ENCODE measurements at places on chromosomes 13 and 19. TPM values are rescaled to one million over a fixed set of nuclear protein-coding genes. Genes with fewer than 3 reads are reported as not detected.

- no peaks in the 10 kb centered on the region for H3K4me1 ChIP-seq
- H3K4me3 ChIP-seq = no peak overlapping the region
- H3K27me3 ChIP-seq = peaks cover 10% of the 10 kb centered on the region
- no peaks in the 10 kb centered on the region for H3K36me3 ChIP-seq
- DNase-seq = no peak
- H3K27ac ChIP-seq = no peak overlapping the region
These were observed 1.5 kb upstream of the PCDH20 start for GRCh38 chr13:61417086-61417570.

CPT1C gene
- not detected for polyA plus RNA-seq

DNA sequence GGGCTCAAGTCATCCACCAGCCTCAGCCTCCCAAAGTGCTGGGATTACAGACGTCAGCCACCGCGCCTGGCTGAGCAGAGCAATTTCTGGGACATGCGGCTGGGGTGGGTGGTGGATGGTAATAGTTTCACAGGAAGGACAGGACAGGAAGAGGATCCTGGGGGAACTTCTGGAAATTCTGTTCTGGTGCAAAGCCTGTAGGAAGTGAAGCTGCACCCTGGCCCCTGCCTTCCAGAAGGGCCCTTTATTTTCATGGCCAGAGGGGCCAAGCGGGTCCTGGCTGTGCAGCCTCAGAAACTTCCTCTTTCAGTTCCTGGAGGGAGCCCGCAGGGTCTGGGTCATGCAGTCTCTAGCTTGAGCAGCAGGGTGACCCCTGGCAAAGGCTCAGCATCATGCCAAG, 15.7 kb downstream of the FEM1A start:
- H3K27ac ChIP-seq = no peak overlapping the region
- H3K36me3 ChIP-seq = no peaks in the 10 kb centered on the region
- DNase-seq = no peak
- no peaks in the 10 kb centered on the region for H3K27me3 ChIP-seq

ZSCAN5B gene
- polyA plus RNA-seq = not detected

GRCh38 chr19:28701491-28701890, 511.5 kb downstream of the UQCRFS1 start:
- H3K27ac ChIP-seq = no peak overlapping the region
- H3K36me3 ChIP-seq = no peaks in the 10 kb centered on the region
- no peak for DNase-seq
- H3K4me3 ChIP-seq = no peak overlapping the region

Measured in immature natural killer cell (primary cell).